Hypothalamus (tissue), 51 donors: ENCODE measurements at places on chromosomes 7 and 10.

GRCh38 chr7:23893942-23894891, 184.2 kb downstream of the STK31 start:
- DNase-seq: no peak

- DNase-seq: no peak
These were observed 21.8 kb downstream of the CUL1 start for GRCh38 chr7:148720472-148720871.

DNA sequence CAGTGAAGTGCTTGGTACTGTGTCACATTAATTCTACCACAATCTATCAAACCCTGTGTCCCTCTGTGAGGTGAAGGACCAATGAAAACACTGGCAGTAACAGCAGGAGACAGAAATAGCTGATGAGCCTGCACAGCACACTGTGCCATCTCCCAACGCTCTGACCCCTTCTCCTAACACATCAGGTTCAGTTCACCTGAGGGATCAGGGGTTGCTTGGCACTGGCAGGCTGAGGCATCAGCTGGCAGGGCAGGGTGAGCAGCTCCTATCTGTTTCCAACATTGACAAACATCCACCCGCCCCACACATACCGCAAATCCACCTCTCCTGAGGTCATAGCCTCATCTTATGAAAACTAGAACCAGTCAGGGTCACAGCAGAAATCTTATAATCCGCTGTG, 120.9 kb downstream of the ICA1 start:
- no peak for DNase-seq

DNA sequence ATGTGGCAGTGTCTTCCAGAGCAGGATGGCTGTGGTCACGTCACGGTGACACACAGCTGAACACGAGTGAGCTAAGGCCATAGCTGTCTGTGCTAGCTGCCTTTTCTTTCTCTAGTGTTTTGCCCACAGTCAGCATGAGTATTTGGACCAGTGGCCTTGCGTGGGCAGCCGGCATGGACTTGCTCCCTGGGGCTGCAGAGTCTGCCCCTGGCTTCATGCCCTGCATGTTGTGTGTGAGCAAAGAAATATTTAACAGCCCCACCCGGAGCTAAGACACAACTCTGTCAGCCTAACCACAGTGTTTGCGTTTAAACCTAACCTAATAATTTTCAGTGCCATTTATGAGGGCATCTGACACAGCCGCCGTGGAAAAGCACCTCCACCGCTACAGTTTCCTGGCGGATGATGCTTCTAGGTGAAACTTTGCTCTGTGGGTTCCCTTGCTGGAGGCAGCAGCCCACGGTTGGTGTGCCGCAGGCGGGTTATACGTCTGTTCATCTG, 14.6 kb downstream of the CHST12 start:
- DNase-seq: no peak

DNA sequence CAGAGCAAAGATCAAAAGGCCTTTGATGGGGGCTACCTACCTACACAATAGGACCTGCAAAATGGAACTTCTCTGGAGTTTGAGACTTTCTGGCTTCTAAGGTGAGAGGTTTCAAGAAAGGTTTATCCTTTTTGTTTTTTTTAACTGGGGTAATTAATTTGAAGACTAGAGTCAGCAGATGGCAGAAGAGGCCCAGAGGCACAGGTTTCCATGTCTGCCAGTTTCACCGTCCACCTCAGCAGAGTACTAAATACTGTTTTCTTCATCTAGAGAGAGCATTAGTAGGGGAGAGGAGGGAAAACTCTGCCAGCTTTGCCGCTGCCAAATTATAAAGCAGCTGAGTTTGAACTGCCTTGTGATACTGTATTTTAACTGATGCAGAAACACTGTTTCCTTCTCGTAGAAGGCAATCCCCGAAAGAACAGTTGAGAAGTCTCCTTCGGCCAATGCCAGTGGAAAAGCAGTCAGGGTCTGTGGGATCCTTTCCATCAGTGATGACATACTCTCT, 138.7 kb downstream of the SLC25A13 start:
- DNase-seq: no peak
